ENCODE measurements at places on chromosomes 16 and 17.

GRCh38 chr17:64166876-64167275 lies 36.9 kb upstream of the ERN1 start:
- DNase-seq, result no peak

DNA sequence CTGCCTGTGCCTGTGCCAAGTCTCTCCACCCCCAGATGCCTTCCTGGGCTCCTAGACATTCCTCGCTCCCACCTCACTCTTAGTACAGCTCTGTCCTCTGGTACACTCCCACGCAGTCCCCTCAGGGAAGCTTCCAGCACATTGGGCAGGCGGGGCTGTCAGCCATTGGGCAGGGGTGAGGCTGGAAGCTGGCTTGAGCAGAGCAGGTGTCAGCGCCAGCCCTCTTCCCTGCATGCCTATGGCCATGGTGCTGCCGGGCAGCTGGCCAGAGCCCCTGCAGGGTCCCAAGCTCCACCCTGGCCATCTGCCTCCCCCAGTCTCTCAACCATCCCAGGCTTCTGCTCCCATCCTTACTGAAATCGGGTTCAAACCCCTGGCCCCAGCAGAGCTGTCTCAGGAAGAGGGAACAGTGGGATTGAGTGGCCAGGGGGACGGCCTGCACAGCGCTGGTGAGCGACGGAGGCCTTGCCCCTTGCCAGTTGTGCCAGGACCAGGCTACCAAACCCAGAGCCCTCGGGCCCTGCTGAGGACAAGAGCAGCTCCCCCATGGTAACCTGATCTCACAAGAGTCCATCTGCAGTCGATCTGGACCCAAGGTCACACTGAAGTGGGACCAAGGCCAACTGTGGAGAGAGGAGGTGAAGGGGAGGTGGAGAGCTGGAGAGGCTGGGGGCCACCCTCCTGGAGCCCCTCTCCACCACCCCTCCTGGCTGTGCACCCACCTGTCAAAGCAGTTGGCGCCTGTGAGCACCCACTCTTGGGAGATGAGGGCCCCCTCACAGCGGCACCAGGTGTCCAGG lies 2.4 kb upstream of the B9D1 start:
- no peak for DNase-seq

GRCh38 chr17:60160829-60161501 lies 11.2 kb downstream of the CA4 start:
- DNase-seq, result no peak

DNA sequence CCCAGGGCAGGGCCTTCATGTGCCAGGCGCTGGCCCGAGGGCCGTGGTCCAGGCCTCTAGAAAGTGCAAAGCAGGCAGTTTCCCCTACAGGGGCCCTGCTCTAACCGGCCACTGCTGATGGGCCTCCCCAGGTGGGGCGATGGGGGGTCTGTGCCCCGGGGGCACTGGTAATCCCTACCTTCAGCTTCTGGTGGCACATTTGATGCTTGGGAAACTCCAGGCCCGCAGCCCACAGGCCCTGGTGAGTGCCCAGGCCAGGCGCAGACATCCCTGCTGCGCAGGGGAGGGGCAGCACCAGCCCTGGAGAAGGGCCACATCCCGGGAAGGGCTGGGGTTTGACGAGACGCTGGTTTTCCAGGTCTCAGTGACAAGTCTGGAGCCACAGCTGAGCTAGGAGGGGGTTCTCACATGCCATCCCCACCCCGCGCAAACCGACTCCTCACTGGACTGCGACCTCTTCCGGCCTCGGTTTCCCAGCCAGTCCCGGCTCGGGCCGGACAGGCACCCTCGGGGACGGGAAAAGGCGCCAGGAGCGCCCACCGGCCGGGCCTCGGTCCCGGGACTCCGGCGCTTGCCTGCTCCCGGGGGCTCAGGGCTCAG lies 1.6 kb downstream of the DOC2B start:
- DNase-seq, result no peak

DNA sequence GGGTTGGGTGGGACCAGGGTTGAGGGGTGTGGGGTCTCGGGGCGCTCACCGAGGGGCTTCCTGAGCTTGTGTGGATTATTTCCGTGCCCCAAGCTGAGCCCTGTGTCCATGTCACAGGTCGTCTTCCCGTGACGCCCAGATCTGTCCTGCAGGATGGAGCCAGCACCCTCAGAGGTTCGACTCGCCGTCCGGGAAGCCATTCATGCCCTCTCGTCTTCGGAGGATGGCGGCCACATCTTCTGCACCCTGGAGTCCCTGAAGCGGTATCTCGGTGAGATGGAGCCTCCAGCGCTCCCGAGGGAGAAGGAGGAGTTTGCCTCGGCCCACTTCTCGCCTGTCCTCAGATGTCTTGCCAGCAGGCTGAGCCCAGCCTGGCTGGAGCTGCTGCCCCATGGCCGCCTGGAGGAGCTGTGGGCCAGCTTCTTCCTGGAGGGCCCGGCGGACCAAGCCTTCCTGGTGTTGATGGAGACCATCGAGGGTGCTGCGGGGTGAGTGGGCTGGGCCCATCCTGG lies 1.0 kb downstream of the TELO2 start:
- DNase-seq, result no peak

- no peak for DNase-seq
Measured at GRCh38 chr17:58344791-58345157, 7.2 kb downstream of the SUPT4H1 start.
